HepG2 (cell line): ENCODE measurements at places on chromosomes 16 and 17. TPM values are rescaled to one million over a fixed set of nuclear protein-coding genes. Genes with fewer than 3 reads are reported as not detected.

PLEKHH3 gene
- polyA plus RNA-seq = 6.0 and 7.5 TPM in 2 replicates

CSH2 gene
- polyA plus RNA-seq = not detected in 2 replicates

SYNGR3 gene
- 5.7 and 7.4 TPM in 2 replicates for polyA plus RNA-seq

MFAP4 gene
- polyA plus RNA-seq = 0.08 and 0.59 TPM in 2 replicates

VAT1L gene
- polyA plus RNA-seq = not detected in 2 replicates

KRTAP1-1 gene
- not detected in 2 replicates for polyA plus RNA-seq

DNA sequence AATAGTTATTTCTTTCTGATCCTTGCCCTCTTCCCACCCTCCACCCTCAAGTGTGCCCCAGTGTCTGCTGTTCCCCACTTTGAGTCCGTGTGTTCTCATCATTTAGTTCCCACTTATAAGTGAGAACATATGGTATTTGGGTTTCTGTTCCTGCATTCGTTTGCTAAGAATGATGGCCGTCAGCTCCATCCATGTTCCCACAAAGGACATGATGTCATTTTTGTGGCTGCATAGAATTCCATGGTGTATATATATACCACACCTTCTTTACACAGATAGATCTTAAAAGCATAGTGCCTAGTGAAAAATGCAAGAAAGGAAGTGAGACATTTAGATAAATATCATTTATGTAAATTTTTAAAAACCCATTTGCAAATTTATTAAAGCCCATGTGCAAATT, 33.1 kb downstream of the HS3ST2 start:
- H3K4me3 ChIP-seq = no peak overlapping the region
- H3K27ac ChIP-seq = no peak overlapping the region
- no peaks in the 10 kb centered on the region for H3K36me3 ChIP-seq
- no peak for DNase-seq

DNA sequence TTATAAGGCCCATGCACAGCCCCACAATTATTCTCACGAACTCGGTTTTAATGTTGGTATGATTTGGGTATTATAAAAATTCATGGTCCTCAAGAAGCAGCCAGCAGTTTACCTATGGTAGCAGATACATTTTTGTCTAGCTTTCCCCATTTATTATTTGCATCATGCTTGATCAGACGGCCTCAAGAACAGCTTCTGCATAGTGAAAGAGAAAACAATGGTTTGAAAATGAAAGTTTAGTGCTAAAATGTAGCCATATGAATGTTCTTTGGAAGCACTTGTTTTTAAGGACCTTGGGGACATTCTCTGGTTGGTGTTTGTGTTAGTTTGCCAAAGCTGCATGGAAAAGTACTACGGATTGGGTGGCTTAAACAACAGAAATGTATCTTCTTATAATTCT, 72.4 kb upstream of the CPHXL start:
- no peaks in the 10 kb centered on the region for H3K27me3 ChIP-seq
- no peak overlapping the region for H3K4me3 ChIP-seq
- H3K36me3 ChIP-seq = no peaks in the 10 kb centered on the region
- no peak for DNase-seq
- H3K27ac ChIP-seq = no peak overlapping the region

DNA sequence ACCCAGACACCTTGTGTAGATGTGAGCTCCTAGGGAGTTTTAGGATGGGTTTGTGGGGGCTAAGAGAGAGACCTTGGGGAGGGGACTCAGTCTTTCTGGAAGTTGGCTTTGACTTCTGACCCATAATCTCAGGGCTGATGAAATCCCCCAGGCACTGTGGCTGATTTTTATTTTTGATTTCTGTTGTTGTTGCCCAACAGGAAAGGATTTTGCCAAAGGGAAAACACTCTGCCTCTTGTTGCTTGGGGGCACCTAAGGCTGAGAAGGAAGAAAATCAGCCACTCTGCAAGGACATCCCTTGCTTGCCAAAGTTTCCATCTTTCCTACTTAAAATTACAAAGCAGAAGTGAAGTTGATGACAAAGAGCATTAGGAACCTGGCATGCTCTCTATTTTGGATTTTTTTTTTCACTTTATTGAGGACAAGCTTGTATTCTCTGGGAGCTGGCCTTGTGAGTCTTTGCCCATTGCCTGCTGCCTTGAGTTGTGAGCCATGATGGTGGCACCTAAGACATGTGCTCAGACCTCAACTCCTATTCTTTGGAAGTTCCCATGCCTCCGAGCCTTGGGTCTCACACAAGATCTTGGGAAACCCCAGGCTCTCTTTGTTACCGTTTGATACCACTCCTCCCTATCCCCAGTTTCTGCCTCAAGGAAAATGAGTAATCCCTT, 3.2 kb upstream of the C1QTNF1 start:
- no peak for DNase-seq
- no peaks in the 10 kb centered on the region for H3K36me3 ChIP-seq
- no peak overlapping the region for H3K4me3 ChIP-seq
- no peak overlapping the region for H3K27ac ChIP-seq
- no peaks in the 10 kb centered on the region for H3K27me3 ChIP-seq
- H3K4me1 ChIP-seq = peaks cover 50% of the 10 kb centered on the region

GRCh38 chr16:85014311-85014710, 3.0 kb upstream of the ZDHHC7 start:
- no peak overlapping the region for H3K27ac ChIP-seq
- DNase-seq = peak; percentile 48
- no peaks in the 10 kb centered on the region for H3K27me3 ChIP-seq
- no peak overlapping the region; the same call in 1 of the 2 replicates for H3K4me3 ChIP-seq
- H3K4me1 ChIP-seq = peaks cover 53% of the 10 kb centered on the region

- no peaks in the 10 kb centered on the region for H3K27me3 ChIP-seq
- H3K36me3 ChIP-seq = no peaks in the 10 kb centered on the region
- H3K27ac ChIP-seq = no peak overlapping the region
- H3K4me1 ChIP-seq = no peaks in the 10 kb centered on the region
- no peak overlapping the region for H3K4me3 ChIP-seq
Measured at GRCh38 chr17:69448431-69449102, 34.1 kb downstream of the MAP2K6 start.

DNA sequence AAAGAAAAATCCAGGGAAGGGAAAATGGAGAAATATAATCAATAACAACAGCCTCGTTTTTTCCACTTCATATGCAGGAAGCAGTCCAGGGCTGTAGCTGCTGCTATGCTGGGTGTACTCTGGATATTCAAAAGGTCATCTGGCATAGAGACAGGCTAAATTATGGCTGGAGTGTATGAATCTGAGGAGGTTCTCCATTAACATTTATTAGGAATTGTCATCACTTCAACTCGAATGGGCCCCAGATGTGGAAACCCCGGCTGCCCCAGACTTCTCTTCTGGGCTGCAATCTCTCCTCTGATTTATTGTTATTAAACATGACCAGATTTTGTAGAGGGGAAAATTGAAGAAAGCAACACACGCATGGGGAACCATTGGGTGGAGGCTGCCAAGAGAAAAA, 33.5 kb upstream of the SKAP1 start:
- DNase-seq = no peak
- no peak overlapping the region for H3K4me3 ChIP-seq
- no peaks in the 10 kb centered on the region for H3K36me3 ChIP-seq
- no peaks in the 10 kb centered on the region for H3K27me3 ChIP-seq
- no peak overlapping the region for H3K27ac ChIP-seq
- H3K4me1 ChIP-seq = no peaks in the 10 kb centered on the region
